ENCODE measurements at places on chromosomes 1 and 21. TPM values are rescaled to one million over a fixed set of nuclear protein-coding genes. Genes with fewer than 3 reads are reported as not detected.

DNA sequence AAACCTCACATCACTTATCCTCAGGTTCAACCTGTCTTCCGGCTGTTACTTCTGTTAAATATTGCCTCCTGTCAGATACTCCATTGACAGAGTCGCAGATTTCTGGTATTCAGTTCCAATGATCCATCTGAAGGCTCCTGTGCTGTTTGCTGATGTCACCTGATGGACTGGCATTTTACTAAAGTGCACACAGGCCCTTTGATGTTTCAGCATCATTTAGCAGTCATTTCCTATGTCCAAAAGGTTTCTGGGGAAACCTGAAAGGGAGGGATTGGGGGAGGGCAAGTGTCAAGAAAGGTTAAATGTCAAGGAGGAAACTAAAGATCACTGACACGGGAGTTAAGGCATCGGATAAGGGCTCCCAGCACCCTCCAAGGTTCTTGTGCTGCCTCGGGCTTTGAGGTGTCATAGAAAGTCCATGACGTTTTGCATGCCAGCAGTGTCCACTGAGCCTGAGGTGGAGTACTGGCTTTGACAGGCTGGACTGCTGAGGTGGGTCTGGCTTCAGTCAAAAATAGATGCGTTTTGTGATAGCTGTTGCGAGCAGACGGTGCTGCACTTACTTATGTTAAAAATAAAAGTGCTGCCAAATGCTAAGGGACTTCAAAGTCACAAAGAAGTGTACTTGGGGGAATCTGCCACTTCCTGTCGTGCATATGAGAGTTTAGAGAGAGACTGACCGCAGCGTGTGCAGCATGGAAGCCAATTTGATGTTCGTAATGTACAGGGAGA is 30.8 kb downstream of the XCL2 start:
- no peak for DNase-seq
- no peaks in the 10 kb centered on the region for H3K36me3 ChIP-seq
- peaks cover 34% of the 10 kb centered on the region for H3K27me3 ChIP-seq

Gene KDF1
- not detected for total RNA-seq

Gene TIAM1
- 16.7 TPM for total RNA-seq

GRCh38 chr1:9010781-9011323 is 15.4 kb downstream of the SLC2A7 start:
- no peak overlapping the region for H3K4me3 ChIP-seq
- no peaks in the 10 kb centered on the region for H3K4me1 ChIP-seq
- no peaks in the 10 kb centered on the region for H3K36me3 ChIP-seq
- peaks cover 15% of the 10 kb centered on the region for H3K27me3 ChIP-seq
- H3K27ac ChIP-seq = no peak overlapping the region

- no peaks in the 10 kb centered on the region for H3K4me1 ChIP-seq
- peaks cover 3% of the 10 kb centered on the region for H3K27me3 ChIP-seq
- H3K4me3 ChIP-seq = no peak overlapping the region
- no peak overlapping the region for H3K27ac ChIP-seq
Observed at GRCh38 chr1:177871613-177872307, 98.1 kb downstream of the SEC16B start.

DNA sequence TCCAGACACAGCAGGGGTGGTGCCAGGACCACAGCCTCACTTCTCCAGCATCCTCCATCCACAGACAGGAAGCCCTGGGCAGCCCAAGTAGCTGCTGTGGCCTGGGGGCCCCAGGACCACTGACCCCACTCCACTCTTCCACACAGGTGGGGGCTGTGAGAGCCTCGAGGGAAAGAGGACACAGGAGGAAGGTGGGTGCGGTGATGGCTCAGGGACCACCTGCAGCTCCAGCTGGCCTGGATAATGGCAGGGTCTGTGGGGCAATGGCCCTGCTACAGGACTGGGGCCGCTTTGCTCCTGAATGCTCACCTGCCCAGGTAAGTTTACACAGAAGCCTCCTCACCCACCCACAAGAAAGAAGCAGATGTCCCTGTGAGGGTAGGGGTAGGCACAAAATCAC is 18.3 kb upstream of the PRSS38 start:
- H3K4me1 ChIP-seq = peaks cover 30% of the 10 kb centered on the region
- H3K27me3 ChIP-seq = peaks cover 48% of the 10 kb centered on the region
- H3K27ac ChIP-seq = no peak overlapping the region
- DNase-seq = peak; percentile 60
- H3K36me3 ChIP-seq = peaks cover under 1% of the 10 kb centered on the region
- no peak overlapping the region for H3K4me3 ChIP-seq

Gene IL22RA1
- total RNA-seq = not detected

Gene TOMM40L
- 10.3 TPM for total RNA-seq

DNA sequence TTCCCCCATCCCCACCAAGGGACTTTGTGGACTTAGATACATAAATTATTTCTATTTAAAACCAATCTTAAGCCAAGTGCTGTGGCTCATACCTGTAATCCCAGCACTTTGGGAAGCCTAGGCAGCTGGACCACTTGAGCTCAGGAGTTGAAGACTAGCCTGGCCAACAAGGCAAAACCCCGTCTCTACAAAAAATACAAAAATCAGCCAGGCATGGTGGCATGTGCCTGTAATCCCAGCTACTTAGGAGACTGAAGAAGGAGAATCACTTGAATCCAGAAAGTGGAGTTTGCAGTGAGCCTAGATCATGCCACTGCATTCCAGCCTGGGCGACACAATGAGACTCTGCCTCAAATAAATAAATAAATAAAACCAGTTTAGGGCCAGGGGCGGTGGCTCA is 4.5 kb upstream of the LAX1 start:
- H3K27ac ChIP-seq = no peak overlapping the region
- H3K27me3 ChIP-seq = peaks cover 10% of the 10 kb centered on the region
- H3K4me3 ChIP-seq = no peak overlapping the region
- no peaks in the 10 kb centered on the region for H3K36me3 ChIP-seq
- no peaks in the 10 kb centered on the region for H3K4me1 ChIP-seq

DNA sequence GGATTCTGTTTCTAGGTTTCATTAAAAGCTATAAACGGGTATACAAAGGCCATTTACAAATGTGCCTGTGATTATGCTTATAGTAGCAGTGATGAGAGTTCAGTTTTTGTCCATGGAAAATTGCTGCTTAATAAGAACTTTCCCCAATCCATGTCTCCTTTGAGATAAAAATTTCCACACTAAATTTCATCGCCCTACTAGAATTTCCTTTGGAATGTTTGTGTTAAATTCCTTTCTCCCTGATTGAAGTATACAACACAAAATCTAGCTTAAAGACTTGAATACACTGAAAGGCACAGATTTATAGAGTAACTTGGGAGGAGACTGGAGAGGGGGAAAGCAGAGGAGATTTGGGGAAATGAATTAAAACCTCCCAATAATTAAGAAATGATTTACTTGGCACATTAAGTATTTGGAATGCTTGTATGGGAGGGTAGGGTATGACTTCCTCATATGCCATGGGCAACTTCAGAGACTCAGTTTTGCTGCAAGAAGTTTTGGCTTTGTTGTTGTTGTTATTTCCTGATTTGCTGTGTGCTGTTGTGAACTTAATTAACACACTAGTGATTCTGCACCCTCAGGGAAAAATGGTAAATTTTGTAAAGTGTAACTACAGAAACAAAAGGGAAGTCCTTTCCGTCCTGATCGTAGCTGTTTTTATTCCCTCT is 157.6 kb upstream of the LMO4 start:
- H3K4me3 ChIP-seq = no peak overlapping the region
- H3K36me3 ChIP-seq = no peaks in the 10 kb centered on the region
- peaks cover 20% of the 10 kb centered on the region for H3K4me1 ChIP-seq

GRCh38 chr1:60637651-60638050 is 444.7 kb upstream of the NFIA start:
- peaks cover 18% of the 10 kb centered on the region for H3K27me3 ChIP-seq
- no peak overlapping the region for H3K4me3 ChIP-seq
- H3K36me3 ChIP-seq = no peaks in the 10 kb centered on the region
- DNase-seq = no peak
- peaks cover 8% of the 10 kb centered on the region for H3K4me1 ChIP-seq

- H3K27ac ChIP-seq = no peak overlapping the region
- H3K4me3 ChIP-seq = no peak overlapping the region
- H3K4me1 ChIP-seq = no peaks in the 10 kb centered on the region
- no peaks in the 10 kb centered on the region for H3K27me3 ChIP-seq
Observed at GRCh38 chr1:100027212-100027611, 57.4 kb downstream of the SLC35A3 start.

- no peak overlapping the region for H3K4me3 ChIP-seq
- peaks cover 5% of the 10 kb centered on the region for H3K4me1 ChIP-seq
Observed at GRCh38 chr1:15038232-15039016, 115.1 kb upstream of the TMEM51 start.

GRCh38 chr1:96746440-96747420 is 25.1 kb downstream of the PTBP2 start:
- DNase-seq = no peak
- H3K4me3 ChIP-seq = no peak overlapping the region
- H3K4me1 ChIP-seq = peaks cover 40% of the 10 kb centered on the region
- peaks cover 20% of the 10 kb centered on the region for H3K36me3 ChIP-seq

DNA sequence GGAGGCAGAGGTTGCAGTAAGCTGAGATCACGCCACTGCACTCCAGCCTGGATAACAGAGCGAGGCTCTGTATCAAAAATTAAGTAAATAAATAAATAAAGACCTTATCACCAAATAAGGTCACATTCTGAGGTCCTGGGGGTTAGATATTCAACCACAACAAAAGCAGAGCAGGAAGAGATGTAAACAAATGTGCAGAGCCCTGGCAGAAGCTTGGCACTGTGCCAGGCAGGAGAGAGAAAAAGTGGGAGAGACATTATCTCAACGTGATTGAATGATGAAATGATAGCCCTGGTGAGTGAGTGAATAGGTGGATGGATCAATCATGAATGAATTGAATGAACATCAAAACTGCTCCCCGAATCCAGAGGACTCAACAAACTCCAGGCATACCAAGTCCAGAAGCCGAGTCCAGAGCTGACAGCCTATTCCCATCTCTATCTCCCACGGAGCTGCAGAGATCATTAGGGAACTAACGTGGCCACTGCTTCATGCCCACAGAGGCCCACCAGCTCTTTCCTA is 150.7 kb downstream of the TOMM20 start:
- H3K4me3 ChIP-seq = no peak overlapping the region
- H3K27me3 ChIP-seq = no peaks in the 10 kb centered on the region
- peak overlapping the region; percentile 96 for H3K27ac ChIP-seq

Gene TRIM45
- 6.3 TPM for total RNA-seq

DNA sequence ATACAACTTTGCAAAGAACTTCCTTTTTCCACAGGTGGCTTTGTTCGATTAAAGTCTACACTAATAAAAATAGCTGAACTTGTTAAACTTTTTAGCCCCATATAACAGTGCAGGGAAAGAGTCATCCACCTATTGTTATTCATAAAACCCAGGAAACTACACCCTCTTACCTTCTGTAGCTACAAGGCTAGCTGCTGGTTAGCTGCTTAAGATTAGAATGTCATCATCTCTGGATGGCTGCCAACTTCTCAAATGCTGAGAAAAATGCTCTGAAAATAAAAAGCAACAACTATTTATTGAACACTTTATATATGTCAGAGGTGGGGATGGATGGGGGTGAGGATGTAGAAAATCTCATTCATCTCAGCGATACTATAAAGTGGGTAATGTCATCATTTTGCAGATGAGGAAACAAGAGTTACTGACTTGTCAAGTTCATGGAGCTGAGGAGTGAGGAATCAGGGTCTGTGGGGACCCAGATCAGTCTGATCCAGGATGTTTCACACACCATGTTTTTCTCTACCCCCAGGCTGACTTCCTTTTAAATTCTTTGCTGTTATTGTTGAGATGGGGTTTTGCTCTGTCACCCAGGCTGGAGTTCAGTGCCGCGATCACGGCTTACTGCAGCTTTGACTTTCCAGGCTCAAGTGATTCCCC is 17.1 kb downstream of the ATP5PF start:
- H3K36me3 ChIP-seq = peaks cover 22% of the 10 kb centered on the region
- DNase-seq = no peak
- no peak overlapping the region for H3K4me3 ChIP-seq
- H3K27me3 ChIP-seq = no peaks in the 10 kb centered on the region
- H3K4me1 ChIP-seq = no peaks in the 10 kb centered on the region
- H3K27ac ChIP-seq = no peak overlapping the region

DNA sequence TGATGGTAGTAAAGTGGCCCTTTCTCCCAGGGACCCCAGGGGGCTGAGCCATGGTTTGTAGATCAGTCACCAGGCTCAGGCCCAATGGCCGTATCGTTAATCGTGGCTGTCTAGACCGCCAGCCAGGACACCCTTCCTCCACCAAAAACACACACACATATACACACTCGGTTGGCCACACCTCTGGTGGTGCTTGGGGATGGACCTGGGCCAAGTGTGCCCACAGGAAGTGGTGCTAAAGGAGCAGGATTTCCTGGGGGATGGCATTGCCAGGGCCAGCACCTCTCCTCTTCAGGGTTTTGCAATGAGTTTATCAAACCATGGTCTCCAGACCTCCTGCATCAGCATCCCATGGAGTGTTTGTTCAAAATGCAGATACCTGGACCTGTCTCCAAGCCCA is 36.2 kb downstream of the CITED4 start:
- peaks cover 31% of the 10 kb centered on the region for H3K4me1 ChIP-seq
- no peak overlapping the region for H3K4me3 ChIP-seq
- peak overlapping the region; percentile 47 for H3K27ac ChIP-seq
- H3K36me3 ChIP-seq = no peaks in the 10 kb centered on the region
